ENCODE measurements at places on chromosomes 6 and 20. TPM values are rescaled to one million over a fixed set of nuclear protein-coding genes. Genes with fewer than 3 reads are reported as not detected.

GRCh38 chr20:20237093-20237959 is 130.6 kb upstream of the INSM1 start:
- peak; percentile 52 for DNase-seq
- H3K36me3 ChIP-seq, result no peaks in the 10 kb centered on the region
- H3K4me3 ChIP-seq, result no peak overlapping the region

DNA sequence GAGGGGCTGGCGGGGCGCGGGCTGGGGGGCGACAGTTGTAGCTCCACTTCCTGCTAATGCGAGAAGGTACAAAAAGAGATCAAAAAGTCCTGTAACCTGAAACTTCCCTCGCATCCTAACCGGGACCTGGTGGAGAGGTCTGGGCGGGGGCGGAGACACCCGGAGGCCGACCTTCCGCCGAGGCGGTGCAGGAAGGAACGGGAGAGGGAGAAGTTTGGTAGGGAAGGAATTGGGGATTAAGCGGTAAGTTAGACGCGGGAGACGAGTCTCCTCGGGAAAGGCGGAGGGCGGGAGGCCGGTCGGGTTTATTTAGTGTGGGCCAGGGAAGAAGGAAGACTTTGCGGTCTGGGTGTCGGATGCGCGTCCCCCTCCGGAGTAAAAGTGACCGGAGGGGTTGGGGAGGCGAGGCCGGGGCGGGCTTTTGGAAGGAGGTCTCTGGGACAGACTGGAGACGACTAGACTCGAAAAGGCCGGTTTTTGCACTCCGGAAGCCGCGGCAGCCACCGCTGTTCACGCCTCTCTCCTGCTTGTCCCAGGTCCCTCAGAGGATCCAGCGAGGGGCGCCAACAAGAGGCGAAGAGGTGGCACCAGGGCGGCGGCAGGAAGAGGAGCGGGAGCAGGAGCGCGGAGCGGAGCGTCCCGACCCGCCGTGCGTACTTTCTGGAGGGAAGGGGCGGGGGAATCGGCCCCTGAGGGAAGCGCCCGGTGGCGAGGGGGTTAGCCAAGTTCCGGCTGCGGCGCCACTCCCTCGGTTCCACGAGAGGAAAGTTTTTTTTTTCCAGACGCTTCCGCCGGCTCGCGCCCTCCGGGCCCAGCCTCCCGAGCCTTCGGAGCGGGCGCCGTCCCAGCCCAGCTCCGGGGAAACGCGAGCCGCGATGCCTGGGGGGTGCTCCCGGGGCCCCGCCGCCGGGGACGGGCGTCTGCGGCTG is 734 bp downstream of the TPBG start:
- H3K4me1 ChIP-seq, result no peaks in the 10 kb centered on the region
- H3K36me3 ChIP-seq, result no peaks in the 10 kb centered on the region
- peak overlapping the region; percentile 74 for H3K4me3 ChIP-seq
- DNase-seq, result peak; percentile 47

GRCh38 chr6:79842376-79843040 is 104.8 kb downstream of the ELOVL4 start:
- H3K4me1 ChIP-seq, result no peaks in the 10 kb centered on the region
- H3K36me3 ChIP-seq, result no peaks in the 10 kb centered on the region
- H3K27me3 ChIP-seq, result no peaks in the 10 kb centered on the region
- no peak overlapping the region for H3K4me3 ChIP-seq
- no peak for DNase-seq
- H3K27ac ChIP-seq, result no peak overlapping the region

GRCh38 chr20:22617160-22617559 is 32.8 kb upstream of the FOXA2 start:
- H3K27ac ChIP-seq, result no peak overlapping the region
- no peaks in the 10 kb centered on the region for H3K27me3 ChIP-seq

The CFAP206 gene
- total RNA-seq, result 48.8 TPM

The RUNX2 gene
- total RNA-seq, result 4.3 TPM

The SEC23B gene
- total RNA-seq, result 68.8 TPM

DNA sequence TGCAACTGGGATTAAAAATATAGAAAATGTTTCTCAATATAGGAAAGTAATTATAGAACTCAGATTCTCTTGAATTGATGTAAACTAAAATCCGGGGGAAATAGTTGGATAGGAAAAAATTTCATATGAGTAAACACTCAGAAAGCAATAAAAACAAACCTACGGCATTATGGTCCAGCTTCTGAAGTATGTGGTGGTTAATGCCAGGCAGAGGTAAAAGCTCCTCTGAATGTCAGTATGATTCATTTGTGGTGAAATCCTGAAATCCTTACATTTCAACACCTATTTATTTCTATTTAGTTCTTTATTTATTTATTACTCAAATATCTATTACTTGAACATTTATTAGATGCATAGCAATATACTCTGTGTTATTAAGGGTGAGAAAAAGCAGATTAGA is 145.1 kb downstream of the RIMS1 start:
- no peak overlapping the region for H3K4me3 ChIP-seq
- no peaks in the 10 kb centered on the region for H3K4me1 ChIP-seq
- no peaks in the 10 kb centered on the region for H3K36me3 ChIP-seq

- DNase-seq, result no peak
- no peaks in the 10 kb centered on the region for H3K4me1 ChIP-seq
- no peaks in the 10 kb centered on the region for H3K36me3 ChIP-seq
- H3K27me3 ChIP-seq, result no peaks in the 10 kb centered on the region
These were observed 56.5 kb downstream of the KIF16B start for GRCh38 chr20:16516794-16517193.

DNA sequence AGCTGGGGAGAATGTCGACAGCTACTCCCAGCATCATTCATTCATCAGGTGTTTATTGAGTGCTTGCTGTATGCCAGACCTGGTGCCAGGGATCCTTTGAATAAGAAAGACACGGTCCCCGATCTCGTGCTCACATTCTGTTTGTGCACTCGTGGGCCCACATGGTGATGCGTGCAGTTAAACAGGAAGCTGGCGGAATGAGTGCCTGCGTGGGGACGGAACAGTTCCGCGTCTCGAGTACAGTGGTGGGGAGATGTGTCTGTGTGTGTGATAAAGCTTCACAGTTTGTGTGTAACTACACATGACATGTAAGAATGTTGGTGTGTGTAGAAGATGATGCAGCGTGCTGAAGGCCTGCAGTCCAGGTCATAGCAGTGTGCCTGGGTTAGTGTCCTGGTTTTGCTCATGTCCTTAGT is 6.5 kb downstream of the RBM38 start:
- H3K27ac ChIP-seq, result peak overlapping the region; percentile 51
- no peaks in the 10 kb centered on the region for H3K27me3 ChIP-seq
- no peak for DNase-seq

DNA sequence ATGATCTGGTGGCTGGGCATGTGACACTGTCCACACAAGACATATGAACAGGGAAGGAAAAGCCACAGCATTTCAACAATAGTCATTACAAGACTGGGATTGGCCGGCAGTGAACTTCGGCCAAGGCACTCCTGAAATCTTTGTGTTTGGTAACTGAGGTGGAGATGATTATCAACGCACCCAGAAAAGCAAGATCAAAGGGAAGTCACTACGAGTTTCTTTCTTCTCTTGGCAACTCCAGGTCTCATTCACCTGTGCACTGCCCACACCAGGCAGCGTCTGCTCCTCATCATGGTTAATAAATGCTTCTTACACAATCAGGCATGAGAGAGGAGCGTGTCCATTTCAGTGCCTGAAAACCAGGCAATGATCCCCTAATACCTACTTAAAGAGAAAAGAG is 20.5 kb upstream of the FOXC1 start:
- no peaks in the 10 kb centered on the region for H3K36me3 ChIP-seq
- no peak for DNase-seq
- no peaks in the 10 kb centered on the region for H3K27me3 ChIP-seq
- no peaks in the 10 kb centered on the region for H3K4me1 ChIP-seq
- H3K27ac ChIP-seq, result no peak overlapping the region

GRCh38 chr6:14174226-14174625 is 56.7 kb downstream of the CD83 start:
- no peak overlapping the region for H3K4me3 ChIP-seq
- H3K36me3 ChIP-seq, result no peaks in the 10 kb centered on the region
- H3K4me1 ChIP-seq, result no peaks in the 10 kb centered on the region
- DNase-seq, result no peak

DNA sequence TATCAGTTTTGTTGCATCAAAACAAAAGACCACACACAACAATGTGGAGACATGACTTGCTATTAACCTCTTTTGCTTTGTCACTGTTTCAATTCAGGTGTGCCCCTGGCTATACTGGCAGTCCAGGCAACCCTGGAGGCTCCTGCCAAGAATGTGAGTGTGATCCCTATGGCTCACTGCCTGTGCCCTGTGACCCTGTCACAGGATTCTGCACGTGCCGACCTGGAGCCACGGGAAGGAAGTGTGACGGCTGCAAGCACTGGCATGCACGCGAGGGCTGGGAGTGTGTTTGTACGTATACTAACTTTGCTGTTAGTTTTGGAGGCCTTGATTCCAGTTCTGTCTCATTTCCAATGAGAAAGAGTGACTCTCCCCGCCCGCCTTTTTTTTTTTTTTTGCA is 356.9 kb downstream of the ARHGAP18 start:
- H3K4me1 ChIP-seq, result no peaks in the 10 kb centered on the region
- no peaks in the 10 kb centered on the region for H3K36me3 ChIP-seq
- no peak overlapping the region for H3K27ac ChIP-seq
- H3K4me3 ChIP-seq, result no peak overlapping the region

DNA sequence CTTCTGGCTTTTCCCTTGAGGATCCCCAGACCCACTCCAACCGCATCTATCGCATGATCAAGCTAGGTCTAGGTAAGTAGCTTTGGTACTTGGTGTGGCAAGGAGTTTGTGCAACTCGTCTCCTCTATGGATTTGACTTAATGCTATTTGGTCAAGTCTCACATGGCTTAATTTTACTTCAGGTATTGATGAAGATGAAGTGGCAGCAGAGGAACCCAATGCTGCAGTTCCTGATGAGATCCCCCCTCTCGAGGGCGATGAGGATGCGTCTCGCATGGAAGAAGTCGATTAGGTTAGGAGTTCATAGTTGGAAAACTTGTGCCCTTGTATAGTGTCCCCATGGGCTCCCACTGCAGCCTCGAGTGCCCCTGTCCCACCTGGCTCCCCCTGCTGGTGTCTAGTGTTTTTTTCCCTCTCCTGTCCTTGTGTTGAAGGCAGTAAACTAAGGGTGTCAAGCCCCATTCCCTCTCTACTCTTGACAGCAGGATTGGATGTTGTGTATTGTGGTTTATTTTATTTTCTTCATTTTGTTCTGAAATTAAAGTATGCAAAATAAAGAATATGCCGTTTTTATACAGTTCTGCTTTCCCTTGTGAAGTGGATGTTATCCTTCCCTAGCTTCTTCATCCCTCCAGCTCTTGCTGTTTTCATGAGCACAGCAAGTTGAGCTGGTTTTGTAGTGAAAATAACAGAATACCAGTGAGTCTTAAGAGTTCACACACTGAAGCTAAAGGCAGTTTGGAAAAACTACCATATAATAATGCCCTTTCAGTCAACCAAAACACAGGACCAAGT is 3.8 kb downstream of the SLC35B2 start:
- no peaks in the 10 kb centered on the region for H3K27me3 ChIP-seq
- no peaks in the 10 kb centered on the region for H3K36me3 ChIP-seq
- H3K27ac ChIP-seq, result no peak overlapping the region
- DNase-seq, result peak; percentile 43

The WFDC10B gene
- total RNA-seq, result 1.2 TPM

The GPR63 gene
- total RNA-seq, result 4.6 TPM

The C4A gene
- total RNA-seq, result 24.6 TPM

The TNFRSF6B gene
- 26.2 TPM for total RNA-seq

DNA sequence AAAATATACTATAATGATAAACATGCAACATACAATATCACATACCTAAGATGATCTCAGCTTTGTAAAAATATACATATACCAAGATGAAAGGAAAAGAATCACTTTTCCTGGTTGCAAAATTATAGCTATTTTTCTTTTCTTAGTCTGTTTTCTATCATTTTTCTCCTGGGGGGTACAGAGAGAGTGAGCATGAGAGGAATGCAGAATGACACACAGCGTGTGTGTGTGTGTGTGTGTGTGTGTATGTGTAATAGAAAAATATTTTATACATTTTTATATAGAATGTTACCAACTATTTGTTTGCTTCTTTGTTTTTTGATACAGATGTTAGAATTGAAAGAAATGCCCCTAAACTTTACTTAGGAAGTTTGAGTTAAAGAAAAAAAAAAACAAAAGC is 64.3 kb downstream of the FAM83B start:
- H3K36me3 ChIP-seq, result no peaks in the 10 kb centered on the region
- no peaks in the 10 kb centered on the region for H3K4me1 ChIP-seq
- H3K27me3 ChIP-seq, result no peaks in the 10 kb centered on the region

The RANBP9 gene
- 114 TPM for total RNA-seq

- no peaks in the 10 kb centered on the region for H3K36me3 ChIP-seq
- DNase-seq, result no peak
- H3K27ac ChIP-seq, result no peak overlapping the region
- no peaks in the 10 kb centered on the region for H3K27me3 ChIP-seq
These were observed 113.3 kb downstream of the HIVEP1 start for GRCh38 chr6:12125396-12125795.

- H3K4me1 ChIP-seq, result no peaks in the 10 kb centered on the region
- H3K27me3 ChIP-seq, result no peaks in the 10 kb centered on the region
- no peaks in the 10 kb centered on the region for H3K36me3 ChIP-seq
- H3K4me3 ChIP-seq, result no peak overlapping the region
- no peak for DNase-seq
- H3K27ac ChIP-seq, result no peak overlapping the region
These were observed 90.1 kb downstream of the PXDC1 start for GRCh38 chr6:3661390-3661789.

DNA sequence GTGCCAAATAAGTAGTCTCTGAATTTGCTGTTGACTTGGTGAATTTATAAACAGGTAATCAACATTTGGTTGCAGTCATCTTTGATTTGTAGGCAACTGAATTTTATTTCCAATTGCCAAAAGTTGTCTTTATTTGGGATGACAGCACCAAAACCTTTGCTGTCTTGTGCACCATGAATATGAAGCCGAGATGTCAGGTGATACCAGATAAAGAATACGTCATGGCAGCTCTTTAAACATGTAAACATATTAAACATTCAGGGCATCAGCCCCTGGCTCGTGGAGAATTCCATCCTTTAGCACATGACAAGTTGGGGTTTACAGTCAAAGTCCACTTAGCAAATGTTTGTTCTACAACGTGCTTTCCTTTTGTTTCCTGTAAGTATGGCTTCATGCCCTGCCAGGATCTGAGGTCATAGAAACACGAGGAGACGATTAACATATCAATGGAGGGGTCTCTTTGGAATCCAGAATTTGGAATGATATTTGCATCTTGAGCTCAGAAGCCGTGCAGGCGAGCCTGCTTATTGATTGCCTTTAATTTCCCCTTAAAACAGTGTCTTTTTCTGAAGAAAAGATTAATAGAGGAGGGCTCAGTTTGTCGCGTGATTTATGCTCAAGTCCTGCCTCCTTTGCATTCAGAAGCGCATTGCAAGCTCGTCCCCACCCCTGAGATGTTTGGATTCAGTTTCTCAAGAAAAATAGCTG is 170.2 kb upstream of the ZNF217 start:
- H3K27ac ChIP-seq, result no peak overlapping the region
- no peaks in the 10 kb centered on the region for H3K4me1 ChIP-seq
- H3K27me3 ChIP-seq, result no peaks in the 10 kb centered on the region
- no peak for DNase-seq
- H3K4me3 ChIP-seq, result no peak overlapping the region

All from testis (tissue), 5 donors.